ENCODE measurements at places on chromosomes 4 and X.

GRCh38 chr4:163332526-163333406, at the start of gene NPY1R:
TSS of gene NPY1R (minus strand) at chr4:163332596. CDS start at chr4:163326554, 6,042 bp downstream.
- DNase-seq = no peak

DNA sequence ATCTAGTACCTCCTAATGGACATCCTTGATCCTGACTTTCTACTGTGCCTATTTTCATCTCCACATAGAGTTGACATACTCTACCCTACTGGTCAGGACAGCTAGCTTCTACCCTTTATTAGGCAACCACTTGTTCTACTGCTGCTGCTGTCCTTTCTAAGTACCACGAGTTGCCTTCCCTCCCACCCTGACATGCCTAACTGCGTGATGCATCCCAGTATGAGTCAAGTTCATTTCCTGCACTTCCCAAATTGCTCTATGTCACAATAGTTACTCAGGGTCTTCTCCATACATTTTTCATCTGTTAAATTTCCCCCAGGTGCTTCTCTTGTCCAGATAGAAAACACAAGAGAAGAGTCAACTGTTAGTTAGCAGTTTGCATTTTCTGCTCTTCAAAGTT, 133.4 kb downstream of the TBC1D19 start:
- DNase-seq = no peak

- no peak for DNase-seq
Observed at GRCh38 chr4:6905516-6906445, 3.8 kb upstream of the TBC1D14 start.

DNA sequence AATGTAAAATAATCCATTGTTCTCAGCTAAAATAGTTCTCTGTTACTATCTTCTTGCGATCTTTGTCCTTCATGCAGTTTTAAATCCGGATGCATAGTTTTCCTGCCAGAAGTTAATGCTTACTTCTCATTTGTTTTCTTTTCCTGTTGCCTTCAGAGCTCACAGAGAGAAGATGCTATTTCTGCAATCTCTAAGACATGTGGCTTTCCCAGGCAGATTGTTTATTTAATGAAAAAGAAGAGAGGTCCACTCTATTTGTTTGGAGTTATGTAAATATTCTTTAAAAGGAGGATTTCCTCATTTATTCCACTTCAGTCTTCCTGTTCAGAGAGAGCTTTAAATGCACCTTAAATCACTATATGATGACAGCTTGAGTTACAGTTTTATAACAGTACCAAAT, 39.3 kb upstream of the HPGD start:
- no peak for DNase-seq

- DNase-seq = no peak
Observed at GRCh38 chr4:26372525-26373172, 51.8 kb downstream of the RBPJ start.

DNA sequence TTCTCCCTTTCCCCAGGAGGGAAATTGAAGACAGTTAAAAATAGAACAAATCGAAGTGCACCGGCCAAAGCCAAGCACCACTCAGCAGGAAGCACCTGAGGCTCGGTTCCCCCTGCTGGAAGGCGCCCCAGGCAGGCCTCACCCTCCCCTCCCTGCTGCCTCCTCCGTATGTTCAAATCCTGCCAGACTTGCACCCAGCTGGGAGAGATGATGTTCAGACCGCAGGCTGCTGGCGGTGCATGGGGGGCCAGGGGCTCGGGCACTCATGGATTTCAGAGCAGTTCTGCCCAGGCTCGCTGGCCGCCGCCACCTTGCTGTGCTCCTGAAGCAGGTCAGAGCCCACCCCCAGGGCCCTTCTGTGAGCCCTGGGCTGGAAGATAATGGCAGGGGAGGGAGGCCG, 91.4 kb downstream of the DCTD start:
- no peak for DNase-seq

DNA sequence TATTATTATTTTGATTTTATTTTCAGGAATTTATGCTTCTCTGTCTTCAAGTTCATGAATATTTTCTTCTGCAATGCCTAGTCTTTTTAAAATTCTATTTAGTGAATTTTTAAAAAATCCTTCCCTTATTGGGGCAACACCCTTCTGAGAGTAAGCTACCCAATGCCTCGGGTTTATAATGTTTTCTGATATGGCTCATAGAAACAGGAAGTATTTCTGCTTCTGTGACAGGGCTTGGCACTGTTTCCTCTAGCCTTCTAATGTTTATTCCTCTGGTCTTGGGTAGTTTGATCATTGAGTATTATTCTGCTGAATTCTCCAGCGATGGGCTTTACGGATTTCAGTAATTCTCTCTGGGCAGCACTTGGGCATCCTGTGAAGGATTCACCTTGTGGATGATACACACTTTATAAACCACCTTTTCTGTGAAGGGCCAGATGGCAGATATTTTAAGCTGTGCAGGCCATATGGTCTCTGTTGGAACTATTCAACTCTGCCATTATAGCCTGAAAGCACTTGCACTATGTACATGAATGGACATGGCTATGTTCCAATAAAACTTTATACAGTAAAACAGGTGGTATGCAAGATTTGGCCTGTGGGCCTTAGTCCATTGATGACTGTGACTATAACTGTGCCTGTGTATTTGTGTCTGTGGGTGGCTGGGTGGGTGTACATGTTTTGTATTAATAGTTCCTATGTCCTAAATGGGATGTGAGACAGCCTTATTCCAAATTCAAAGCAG, 95.9 kb upstream of the FAT1 start:
- no peak for DNase-seq

DNA sequence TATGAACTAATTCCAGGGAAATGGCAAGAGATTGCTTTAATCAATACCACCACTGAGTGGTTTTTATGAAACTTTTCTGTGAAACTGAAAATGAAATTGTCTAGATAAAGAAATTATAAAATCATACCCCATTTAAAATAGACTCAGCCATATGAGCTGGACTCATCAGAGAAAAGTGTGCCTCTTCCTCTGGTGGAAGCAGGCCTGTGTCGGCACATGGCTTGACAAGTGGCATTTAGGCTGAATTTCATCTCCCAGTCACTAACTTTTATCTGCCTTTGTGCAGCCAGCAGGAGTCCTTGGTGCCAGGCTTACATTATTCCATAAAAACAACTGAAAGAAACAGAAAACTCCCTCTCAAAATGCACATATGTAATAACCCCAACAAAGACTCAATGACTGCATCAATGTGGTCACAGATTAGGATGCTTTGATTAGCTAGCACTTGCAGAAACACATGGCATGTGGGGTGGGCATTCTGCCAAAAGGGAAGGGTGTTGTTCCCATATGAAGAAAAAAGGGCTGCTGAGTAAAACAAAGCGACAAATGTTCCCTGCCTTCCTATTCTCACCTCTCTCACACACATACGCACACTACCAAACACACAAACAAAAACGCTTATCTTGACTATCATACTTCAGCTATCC, 232.3 kb downstream of the PABPC4L start:
- no peak for DNase-seq

DNA sequence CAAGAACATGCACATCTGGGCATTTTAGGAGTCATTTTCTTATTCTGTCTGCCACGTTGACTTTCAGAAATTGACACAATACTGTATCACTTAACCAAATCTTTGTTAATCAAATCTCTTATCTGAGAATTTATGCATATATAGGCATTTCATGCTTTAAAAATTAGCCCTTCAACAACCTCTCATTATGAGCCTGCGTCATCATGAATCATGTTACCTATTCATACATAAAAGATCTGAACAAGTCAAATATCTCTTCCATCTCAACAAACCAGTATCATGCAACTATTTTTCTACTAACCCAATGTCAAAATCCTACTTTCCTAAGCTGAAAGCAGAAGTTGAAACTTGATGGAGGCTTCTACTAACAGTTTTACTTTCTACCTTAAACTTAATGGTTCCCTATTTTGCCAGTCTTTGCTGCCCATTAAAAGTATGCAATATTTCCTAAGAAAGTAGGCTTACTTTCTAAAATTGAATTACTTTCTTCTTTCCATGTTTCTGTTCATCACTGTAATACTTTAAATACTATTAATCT, 1.8 kb downstream of the ADAM29 start:
- DNase-seq = no peak

GRCh38 chr4:54226404-54227255, 2.5 kb upstream of the PDGFRA start:
- no peak for DNase-seq

DNA sequence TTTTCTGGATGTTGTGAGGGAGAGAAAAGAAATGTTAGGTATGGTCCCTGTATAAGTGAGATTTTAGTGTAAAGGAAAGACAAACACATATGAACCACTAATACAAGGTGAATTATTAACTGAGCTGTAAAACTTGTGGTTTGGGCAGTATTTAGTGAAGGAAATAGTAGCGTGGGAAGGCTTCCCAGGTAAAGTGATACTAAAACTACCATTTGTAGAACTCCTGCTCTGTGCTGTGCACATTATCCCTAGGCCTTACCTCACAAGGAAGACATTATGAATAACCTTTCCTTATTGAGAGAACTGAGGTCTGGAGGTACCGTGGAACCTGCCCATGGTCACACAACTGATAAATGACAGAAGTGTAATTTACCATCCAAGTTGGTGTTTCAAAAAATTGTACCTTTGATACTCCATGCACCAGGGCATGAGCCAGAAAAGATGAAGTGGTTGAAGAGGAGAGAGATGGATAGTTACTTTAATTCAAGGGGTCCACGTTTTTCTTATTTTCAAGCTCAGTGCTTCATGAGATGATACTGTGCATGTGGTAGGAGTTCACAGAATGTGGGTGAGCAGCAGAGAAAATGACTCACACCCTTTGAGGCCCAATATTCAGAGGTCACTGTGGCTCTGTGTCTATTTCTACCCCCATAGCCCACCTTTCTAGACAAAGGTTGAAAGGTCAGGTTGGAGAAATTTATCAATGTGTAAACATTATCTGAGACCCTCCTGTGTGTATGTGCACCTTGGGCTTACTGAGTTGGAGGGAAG, 2.6 kb upstream of the VSIG4 start:
- no peak for DNase-seq

GRCh38 chr4:140571620-140572019, 2.9 kb upstream of the UCP1 start:
- DNase-seq = no peak

DNA sequence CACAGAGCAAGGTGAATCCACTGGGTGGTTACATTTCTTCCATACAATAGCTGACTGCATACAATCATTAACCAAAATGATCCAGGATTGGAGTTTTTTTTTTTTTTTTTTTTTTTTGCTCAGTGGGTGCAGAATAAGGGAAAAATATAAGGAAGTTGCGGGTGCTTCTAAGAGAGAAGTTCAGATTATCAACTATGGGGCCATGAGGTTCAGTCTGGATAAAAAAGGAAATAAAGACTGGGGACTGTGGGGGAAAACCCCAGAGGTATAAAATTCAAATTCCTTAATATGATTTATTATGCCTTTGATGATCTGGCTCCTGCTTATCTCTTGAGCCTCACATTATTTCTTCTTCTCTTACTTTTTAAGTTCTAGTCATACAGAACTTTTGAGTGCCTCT, 5.9 kb upstream of the EIF1AX start:
- no peak for DNase-seq

GRCh38 chr4:44121210-44121609, 327.4 kb downstream of the KCTD8 start:
- DNase-seq = no peak

- no peak for DNase-seq
Observed at GRCh38 chr4:167595898-167596297, 361.6 kb upstream of the SPOCK3 start.

DNA sequence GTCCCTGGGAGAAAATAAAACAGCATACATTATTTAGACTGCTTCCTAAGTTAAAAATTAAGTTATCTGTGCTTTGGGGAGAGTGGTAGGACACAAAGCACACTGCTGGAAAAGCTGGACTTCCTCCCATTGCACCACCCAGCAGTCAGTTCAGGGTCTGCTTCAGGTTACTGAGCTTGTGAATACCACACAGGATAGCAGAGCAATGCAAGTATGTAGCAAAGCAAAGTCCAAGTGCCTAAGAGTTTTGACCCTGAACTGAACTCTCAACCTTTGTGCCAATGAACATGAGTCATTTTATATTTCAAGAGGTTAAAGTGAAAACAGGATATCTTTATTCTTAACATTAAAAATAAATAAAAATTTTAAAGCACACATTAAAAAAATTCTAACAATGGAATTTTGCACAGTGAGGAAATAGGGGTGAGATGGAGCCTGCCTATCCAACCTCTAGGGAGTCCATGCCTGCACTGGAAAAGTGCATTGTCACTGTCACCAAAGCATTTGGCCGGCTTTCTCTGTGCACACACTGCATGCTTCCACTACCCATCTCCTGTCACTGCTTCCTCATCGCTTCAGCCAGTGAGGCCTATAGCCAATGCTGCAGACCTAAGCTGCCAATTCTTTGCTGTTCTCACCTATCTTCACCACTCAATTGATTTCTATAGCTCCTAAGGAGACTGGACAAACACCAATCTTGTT, 50.9 kb downstream of the ABCG2 start:
- no peak for DNase-seq

DNA sequence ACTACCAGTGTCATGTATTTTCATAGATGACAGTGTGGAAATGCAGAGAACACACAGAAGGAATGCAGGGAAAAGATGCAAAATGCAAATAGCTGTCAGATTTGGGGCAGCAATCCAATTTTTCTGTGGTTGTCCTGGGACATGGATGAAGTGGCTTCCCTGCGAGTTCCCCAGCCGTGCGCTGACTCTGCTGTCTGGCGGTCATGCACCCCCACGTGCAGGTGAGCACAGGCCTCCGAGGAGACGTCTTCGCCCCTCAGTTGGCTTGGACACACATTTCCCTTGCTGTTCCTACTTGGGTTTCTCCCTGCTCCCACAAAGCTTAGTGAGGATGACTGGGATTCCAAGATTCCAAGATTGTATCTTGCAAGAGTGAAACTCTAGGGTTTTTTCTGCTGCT, 24.4 kb downstream of the BLOC1S4 start:
- no peak for DNase-seq

- no peak for DNase-seq
Observed at GRCh38 chrX:53354669-53355068, 67.8 kb downstream of the SMC1A start.

- no peak for DNase-seq
Observed at GRCh38 chr4:3334316-3334715, 41.5 kb downstream of the RGS12 start.

DNA sequence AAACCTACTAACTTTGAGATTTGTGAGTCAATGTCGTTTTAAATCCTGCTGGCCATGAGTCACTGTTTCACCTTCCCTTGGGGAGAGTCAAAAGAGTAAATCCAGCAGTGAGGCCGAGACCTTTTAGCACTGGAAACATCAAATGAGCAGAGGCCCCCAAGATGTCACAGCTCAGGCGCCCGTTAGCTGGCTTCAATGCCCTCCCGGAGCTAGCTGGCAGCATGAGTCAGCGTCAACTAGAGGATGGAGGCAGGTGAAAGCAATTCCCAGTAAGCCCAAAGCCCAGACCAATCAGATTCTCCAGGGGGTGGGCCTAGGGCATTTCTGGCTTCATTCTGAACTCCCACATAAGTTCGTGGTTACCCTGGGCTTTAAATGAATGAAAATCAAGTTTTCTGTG, 170.9 kb downstream of the CLCN4 start:
- no peak for DNase-seq

Data from stimulated activated CD8-positive, alpha-beta memory T cell treated with anti-CD3 and anti-CD28 coated beads, Interleukin-4, amount 100 ng/mL, for 4 hours (primary cell).